Fibroblast of lung (primary cell): ENCODE measurements at places on chromosomes 16 and 17.

DNA sequence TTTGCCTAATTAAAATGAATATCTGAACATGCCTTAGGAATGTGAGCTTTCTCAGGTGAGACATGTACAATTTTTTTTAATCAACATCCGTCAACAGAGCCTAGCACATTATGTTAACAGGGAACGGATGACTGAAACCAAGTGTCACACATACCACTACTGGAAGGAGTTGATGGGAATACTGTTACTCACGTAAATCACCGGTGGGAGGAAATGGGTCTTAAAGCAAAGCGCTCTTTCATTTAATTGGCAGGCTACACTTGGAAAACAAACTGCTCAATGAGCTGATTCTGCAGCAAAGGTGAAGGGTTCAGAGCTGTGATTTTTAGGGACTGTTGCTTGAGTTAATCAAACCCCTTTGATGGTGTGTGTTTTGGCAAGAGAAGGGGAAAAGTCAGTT is 4.8 kb downstream of the CPPED1 start:
- no peak for DNase-seq

DNA sequence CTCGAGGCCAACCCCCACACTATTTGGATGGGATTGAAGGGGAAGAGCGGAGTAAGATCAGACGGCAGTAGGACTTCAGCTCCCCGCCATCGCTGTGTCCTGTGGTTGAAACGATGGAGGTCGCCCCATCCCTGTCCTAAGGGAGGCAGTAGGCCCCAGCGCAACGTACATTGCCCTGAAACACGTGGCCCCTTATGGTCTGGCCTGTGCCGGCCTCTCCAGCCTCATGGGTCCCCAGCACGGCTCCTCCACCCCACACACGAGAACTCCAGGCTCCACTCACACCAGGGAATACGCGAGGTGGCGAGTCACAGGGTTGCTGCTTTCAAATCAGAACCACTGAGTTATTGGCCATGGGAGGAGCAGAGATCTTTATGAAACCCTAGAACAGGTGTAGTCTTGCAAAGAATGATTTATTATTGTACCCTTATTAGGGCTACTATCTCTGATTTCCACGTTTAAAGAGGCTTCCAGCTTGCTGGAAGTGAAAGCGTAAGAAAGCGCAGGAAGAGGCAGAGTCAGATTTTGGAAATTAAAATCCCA is 669 bp upstream of the DCTPP1 start:
- no peak for DNase-seq

DNA sequence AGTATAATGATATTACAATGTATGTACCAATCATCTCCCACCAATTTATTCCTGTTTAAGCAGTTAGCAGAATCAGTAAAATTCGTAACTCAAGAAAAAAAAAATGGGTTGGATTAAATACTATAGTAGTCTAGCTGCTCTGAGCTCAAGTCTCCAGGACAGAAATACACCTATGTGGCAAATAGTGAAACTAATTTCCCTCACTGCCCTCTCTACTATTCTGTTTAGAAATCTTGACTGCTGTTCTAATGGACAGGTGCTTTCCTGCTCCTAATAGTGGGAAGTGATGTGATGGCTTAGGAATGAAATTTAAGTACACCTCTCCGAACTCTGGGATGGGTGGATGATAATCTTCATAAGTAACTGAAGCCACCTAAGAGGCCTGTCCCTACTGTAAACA is 175.7 kb downstream of the KCNJ2 start:
- no peak for DNase-seq

- no peak for DNase-seq
Observed at GRCh38 chr17:70202840-70203239, 33.5 kb downstream of the KCNJ2 start.

GRCh38 chr17:44110823-44111633 is 12.4 kb downstream of the HDAC5 start:
- DNase-seq: peak; percentile 94

GRCh38 chr17:82332669-82333278 is 792 bp downstream of the SECTM1 start:
- DNase-seq: peak; percentile 62

DNA sequence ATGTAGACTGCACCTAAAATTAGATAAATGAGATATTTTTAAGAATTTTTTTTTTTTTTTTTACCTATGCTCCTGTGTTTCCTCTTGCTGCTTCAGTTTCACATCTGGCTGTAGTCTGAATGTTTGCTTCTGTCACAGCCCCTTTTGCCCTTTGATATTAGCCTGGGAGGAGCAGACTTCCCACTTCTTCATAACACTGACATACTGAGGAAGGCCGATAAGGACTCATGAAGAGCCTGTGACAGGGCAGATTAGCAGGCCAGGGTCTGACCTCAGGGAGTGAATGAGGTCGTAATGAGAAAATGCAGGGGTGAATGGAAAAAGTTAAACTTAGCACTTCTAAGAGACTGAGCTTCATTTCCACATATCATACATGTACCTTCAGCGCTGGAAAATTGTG is at the start of gene SLFN14:
Gene SLFN14 (minus strand): TSS at position 117 of the 400 bp plus-strand sequence. CDS start 2,757 bp downstream, outside the sequence.
- no peak for DNase-seq

- DNase-seq: peak; percentile 81
Observed at GRCh38 chr17:77924757-77925336, 33.7 kb upstream of the TNRC6C start.

DNA sequence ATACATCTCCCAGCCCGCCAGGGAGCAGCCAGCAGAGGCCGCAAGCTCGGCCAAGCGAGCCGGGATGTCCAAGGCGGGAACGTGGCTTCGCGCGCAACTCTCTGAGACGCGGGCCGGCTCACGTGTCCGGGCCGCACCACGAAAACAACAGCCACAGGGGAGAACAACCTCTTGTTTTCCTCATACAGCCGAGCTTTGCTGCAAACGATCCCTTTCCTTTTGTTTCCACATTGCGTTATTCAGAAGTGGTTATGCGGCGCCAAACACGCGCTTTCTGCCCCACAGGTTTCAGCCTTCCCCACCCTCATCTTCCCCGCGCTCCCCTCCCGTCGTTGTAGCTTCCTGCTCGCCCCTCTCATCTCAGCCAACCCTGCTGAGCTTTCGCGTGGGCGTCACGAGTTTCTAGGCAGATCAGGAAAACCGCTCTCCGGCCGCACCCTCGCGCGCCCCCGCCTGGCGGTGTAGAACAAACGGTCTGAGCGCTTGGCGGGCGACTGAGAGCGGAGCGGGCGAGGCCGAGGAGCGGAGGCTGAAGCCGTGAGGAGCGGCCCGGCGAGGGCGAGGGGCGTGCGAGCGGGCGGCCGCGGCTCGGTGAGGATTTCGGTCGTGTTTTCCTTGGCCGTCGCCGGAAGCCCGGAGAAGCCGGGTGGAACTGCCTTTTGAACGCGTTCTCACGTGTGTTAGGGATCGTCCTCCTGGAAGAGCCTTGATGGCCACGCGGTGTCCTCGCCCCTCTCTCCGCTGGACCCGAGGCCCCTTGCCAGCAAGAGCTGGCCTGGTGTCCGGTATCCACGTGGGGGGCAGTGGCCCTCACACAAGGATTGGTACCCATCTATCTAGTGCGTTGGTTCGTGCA is 6.6 kb upstream of the SMARCD2 start:
- peak; percentile 88 for DNase-seq

DNA sequence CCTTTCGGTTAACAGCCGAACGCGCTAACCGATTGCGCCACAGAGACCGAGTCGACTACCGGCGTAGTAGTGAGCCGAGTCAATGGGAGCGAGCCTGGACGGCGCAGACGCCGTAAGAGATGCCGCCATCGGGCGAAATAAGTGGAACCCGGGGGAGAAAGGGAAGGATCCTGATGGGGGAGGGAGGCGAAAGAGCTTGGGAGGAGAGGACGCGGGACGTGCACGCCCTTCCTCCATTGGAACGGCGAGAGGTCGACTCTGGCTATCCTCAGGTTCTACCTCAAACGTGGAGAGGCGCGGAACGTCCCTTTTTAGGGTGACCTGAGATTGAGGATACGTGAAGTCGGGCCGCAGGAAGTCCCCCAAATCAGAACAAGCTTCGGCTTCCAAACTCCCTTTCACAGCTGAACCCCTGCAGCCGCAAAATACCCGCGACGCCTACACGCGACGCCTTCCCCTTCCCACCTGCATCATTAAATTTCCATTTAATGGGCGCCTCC is 683 bp upstream of the PSMB3 start:
- DNase-seq: peak; percentile 79

GRCh38 chr17:78307887-78308638 is 51.8 kb downstream of the SOCS3 start:
- no peak for DNase-seq

- peak; percentile 85 for DNase-seq
Observed at GRCh38 chr17:21511363-21512195, 135.4 kb downstream of the KCNJ12 start.

DNA sequence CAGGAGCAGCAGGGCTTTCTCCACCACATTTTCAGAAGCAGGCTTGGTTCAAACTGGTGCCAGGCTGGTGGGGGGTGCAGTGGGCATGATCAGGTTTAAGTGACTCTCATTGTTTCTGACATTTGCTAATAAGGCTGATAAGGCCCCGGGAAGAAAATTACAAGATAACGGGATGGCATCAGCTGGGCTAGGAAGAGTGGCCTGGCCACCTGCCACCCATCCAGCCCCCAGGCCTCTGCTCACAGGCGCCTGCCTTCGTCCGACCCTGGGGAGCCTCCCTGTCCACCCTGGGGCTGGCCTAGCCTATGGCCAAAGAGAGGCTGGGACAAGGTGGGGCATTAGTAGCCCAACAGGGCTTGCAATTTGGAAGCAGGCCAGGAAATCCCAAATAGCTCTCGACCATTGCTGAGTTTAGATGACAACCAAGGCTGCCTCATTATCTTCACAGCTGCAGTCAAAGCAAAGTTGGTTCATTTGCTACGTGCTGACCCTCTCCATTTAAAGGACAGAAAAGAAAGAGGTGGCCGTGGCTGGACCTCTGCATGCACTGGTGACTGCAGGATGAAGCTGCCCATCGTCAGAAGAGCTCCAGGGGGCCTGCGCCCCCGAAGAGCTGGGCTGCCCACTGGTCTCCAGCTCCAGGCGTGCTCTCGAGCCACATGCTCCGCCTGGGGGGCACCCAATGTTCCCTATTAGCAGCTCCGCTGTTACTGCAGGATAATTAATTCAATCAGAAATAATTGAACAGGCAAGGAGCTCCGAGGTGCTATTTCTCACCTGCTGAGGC is 44.9 kb downstream of the PEMT start:
- no peak for DNase-seq

DNA sequence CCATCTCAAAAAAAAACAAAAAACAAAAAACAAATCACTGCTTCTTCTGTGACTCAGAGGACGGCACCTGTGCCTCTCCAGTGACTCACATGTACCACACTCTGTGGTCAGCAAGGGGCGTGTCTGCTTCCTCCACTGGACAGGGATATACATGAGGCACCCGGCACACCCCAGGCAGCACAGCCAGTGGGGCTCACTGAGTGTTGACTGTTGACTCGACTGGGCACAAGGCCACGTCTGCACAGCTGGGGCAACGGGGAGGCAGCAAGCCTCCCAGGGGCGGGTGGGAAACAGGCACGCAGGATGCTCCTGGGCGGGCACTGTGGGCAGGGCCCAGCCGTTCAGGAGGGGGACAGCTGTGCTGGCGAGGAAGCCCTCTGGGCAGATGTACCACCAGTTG is 64.1 kb downstream of the TIMM22 start:
- peak; percentile 98 for DNase-seq

DNA sequence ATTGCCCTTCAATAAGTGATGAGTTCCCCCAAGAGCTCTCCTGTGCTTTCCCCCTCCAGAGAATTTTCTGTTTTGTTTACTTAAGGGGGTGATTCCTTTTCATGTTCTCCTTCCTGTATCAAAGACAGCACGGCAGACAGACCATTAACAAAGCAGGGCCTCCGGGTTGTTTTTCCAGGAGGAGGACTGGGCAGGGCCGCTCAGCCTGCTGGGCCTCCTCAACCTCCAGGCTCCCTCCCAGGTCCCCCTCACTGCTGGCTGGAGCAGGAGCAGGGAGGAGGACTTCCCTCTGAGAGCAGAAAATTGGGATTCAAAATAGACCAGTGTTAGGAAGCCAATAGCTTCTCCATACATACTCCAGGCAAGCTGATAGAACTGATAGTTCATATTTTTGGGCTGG is 20.4 kb downstream of the SDK2 start:
- DNase-seq: no peak

DNA sequence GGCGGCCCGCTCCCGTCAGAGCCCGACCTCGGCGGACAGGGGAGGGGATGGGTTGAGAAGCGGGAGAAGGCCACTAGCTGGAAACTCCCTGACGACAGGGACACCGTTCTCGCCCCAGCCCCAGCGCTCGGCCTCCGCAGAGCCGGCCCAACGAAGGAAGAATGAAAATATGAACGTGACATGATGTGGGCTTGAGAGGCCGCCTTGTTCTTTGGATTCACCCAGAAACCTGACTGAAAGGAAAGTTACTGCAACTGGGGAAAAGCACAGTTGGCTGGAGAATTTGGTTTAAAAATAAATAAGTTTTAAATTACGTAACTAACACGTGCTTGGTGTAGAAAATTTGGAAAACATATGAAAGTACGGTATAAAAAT is 21.1 kb downstream of the NPTX1 start:
- DNase-seq: peak; percentile 58

DNA sequence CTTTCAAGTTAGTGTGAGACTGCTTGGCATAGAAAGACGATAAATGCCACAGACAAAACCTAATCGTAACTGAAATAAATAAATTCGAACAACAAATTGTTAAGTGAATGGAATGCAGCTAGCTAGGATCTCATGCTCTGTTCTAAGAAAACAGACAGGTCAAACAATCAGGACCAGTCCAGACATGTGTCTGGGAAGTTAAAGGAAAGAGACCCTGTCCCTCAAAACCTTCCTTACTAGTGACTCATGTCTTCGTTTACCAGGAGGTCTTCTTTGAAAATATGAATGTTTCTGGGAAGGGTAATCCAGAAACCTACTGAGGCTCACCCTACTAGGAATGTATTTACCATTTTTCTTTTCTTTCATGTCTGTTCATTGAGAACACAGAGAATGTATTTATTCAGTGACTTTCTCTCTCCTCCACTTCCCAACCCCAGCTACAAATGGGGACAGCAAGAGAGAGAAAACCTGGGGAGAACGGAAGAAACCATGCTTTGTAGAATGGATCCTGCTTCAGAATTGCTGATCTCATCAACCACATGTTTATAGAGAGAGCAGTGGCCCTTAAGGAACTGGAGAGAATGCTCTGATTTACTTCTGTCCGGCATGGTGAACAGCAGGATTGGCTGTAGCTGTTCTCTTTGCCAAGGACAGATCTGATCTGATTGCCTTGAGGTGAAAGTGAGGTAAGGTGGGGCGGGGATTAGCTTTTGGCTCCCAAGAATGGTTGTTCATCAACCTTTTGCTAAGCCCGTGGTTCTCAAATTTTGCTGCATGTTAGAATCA is 39.4 kb upstream of the DHX8 start:
- DNase-seq: no peak

GRCh38 chr17:72120642-72121163 is at the start of gene SOX9:
TSS of gene SOX9 (plus strand) at chr17:72121020. CDS start at chr17:72121392, 372 bp downstream.
- DNase-seq: peak; percentile 97
